ENCODE measurements at places on chromosomes 12 and 14. TPM values are rescaled to one million over a fixed set of nuclear protein-coding genes. Genes with fewer than 3 reads are reported as not detected.
A peak's percentile ranks its signal among the peaks of the same experiment; 100 is the strongest.

Gene OVCH1
- not detected for total RNA-seq

GRCh38 chr12:110316861-110317260, 35.8 kb downstream of the ATP2A2 start:
- DNase-seq: no peak

Gene HOXC12
- 6.0 TPM for total RNA-seq

Gene POLR3B
- total RNA-seq: 18.4 TPM

Gene CELA1
- total RNA-seq: not detected

DNA sequence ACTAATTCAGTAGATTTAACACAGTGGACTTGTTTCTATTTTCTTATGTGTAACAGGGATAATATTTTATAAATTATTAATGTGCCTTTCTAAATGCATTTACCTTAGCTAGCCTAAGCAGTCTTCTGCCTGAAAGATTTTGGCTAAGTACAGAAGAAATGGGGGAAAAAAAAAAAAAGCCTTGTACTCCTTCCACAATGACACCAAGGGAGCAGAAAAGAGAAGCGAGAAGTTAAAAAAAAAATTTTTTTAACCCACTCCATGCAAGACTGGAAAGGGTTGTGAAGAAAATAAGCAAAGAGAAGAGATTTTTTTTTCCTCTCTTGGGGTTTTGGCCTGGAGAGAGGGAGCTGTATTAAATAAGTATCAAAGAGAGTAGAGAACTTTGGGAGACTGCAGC, 28.7 kb downstream of the NELL2 start:
- no peak for DNase-seq

Gene TGM1
- 2.6 TPM for total RNA-seq

- DNase-seq: peak; percentile 94
These were observed 608.4 kb downstream of the LRFN5 start for GRCh38 chr14:42214981-42215491.

DNA sequence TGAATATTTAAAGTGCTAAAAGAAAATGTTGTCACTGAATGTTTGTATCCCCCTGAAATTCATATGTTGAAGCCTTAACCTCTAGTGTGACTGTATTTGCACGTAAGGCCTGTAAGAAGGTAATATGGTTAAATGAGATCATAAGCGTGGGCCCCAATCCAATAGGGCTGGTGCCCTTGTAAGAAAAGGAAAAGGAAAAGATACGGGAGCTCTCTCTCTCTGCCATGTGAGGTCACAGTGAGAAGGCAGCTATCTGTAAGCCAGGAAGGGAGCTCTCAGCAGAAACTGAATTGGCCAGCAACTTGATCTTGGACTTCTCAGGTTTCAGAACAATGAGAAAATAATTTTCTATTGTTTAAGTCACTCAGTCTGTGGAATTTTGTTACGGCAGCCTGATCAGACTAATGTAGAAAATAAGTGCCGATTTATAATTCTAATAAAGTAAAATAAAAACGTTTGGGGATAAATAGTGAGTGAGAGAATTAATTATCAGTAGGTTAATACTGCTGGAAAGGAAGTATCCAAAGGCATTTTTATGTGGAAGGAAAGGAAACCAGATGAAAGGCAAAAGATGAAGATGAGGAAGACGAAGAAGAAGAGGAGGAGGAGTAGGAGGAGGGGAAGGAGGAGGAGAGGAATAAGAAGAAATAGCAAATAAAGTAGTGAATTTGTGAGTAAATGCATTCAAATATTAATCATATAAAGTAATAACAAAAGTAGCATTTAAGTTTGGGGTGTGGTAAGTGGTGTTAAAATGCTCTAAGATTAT, 188.5 kb upstream of the KRR1 start:
- DNase-seq: peak; percentile 72

GRCh38 chr12:48459259-48459658, 13.1 kb upstream of the ANP32D start:
- no peak for DNase-seq

All from Daoy (cell line).